ENCODE measurements at places on chromosomes 3 and 15. TPM values are rescaled to one million over a fixed set of nuclear protein-coding genes. Genes with fewer than 3 reads are reported as not detected.
A peak's percentile ranks its signal among the peaks of the same experiment; 100 is the strongest.

FEZF2 gene
- not detected for total RNA-seq

PLSCR2 gene
- total RNA-seq = 1.4 TPM

CAMKV gene
- total RNA-seq = 0.16 TPM

CCDC39 gene
- total RNA-seq = 0.60 TPM

SLC27A2 gene
- total RNA-seq = 26.5 TPM

DNA sequence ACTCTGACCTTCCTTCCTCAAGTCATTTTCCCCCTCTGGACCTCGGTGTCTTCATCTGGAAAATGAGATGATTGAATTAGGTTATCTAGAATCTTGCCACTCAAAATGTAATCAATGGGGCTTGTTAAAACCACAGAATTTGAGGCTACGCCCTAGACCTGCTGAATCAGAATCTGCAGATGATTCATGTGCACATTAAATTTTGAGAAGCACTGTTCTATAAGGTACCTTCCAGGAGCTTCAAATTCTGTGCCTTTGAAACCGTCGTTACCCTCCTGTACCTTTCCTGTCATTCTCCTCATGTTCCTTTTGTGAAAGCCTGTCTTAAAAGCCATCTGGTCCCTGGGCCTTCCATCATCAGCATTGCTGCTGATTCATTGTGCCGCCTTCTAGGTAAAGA lies 172.4 kb upstream of the TOPAZ1 start:
- no peak overlapping the region for H3K27ac ChIP-seq
- H3K4me1 ChIP-seq = no peaks in the 10 kb centered on the region
- H3K4me3 ChIP-seq = no peak overlapping the region
- no peaks in the 10 kb centered on the region for H3K36me3 ChIP-seq
- H3K27me3 ChIP-seq = no peaks in the 10 kb centered on the region

- no peaks in the 10 kb centered on the region for H3K4me1 ChIP-seq
- H3K27me3 ChIP-seq = no peaks in the 10 kb centered on the region
- DNase-seq = no peak
- H3K36me3 ChIP-seq = no peaks in the 10 kb centered on the region
Measured at GRCh38 chr3:13518516-13518953, 30.4 kb upstream of the FBLN2 start.

DNA sequence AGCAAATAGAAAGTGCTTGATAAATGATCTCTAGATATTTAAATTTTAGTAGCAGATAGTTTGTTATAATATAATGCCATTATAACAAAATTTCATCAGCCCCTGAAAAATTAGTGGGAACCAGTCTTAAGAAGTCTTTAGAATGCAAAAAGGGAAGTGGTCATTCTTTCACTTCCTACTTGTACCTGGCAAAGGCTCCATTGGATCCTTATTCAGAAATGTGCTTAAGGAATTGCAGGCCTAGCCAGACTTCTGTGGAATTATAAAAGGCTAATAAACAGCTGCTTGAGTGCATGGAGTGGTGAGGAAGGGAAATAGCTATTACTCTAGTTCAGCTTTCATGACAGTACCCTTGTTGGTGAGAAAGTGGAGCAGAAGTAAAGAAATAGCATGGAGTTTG lies 24.2 kb downstream of the PPM1L start:
- no peak overlapping the region for H3K27ac ChIP-seq
- H3K4me3 ChIP-seq = no peak overlapping the region
- H3K27me3 ChIP-seq = no peaks in the 10 kb centered on the region

DNA sequence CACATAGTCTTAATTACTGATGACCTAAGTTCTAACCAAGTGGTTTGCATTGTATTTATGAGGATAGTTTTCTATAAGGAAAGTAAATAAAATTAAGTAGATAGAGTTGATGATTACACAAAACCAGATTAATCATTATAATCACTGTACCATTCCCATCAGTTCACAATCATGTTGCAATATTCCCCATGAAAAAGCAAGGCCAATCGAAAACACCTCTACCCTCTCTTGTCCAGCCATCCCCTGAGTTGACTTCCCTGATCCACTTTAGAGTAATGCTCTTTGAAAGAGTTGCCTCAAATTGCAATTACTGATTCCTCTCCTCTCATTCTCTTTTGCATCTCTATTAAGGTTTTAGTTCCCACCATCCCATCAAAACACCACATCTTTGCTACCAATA lies 21.0 kb downstream of the BCHE start:
- DNase-seq = no peak
- H3K4me1 ChIP-seq = no peaks in the 10 kb centered on the region
- no peaks in the 10 kb centered on the region for H3K36me3 ChIP-seq
- H3K27me3 ChIP-seq = no peaks in the 10 kb centered on the region
- no peak overlapping the region for H3K27ac ChIP-seq

DNA sequence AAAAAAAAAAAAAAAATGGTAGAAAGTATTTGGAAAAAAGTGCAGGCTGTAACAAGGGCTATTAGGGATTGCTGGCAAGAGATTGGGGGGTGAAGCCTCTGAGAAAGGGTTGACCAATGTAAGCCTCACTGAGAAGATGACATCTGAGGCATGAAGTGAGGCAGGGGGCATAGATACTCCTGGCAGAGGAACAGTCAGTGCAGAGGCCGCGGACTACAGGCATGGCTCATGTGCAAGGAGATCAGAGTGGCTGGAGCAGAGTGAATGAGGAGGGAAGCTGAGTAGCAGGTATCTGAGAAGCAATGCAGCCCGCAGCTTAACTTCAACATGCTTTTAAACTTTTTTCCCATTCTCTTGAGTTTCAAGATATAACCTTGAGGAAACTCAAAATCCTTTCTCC lies 5.4 kb downstream of the FBXL22 start:
- DNase-seq = no peak
- no peak overlapping the region for H3K4me3 ChIP-seq
- H3K27me3 ChIP-seq = no peaks in the 10 kb centered on the region

- H3K27me3 ChIP-seq = no peaks in the 10 kb centered on the region
- no peaks in the 10 kb centered on the region for H3K36me3 ChIP-seq
- H3K4me3 ChIP-seq = no peak overlapping the region
- no peak overlapping the region for H3K27ac ChIP-seq
- DNase-seq = no peak
- no peaks in the 10 kb centered on the region for H3K4me1 ChIP-seq
Measured at GRCh38 chr15:83340087-83340486, 55.6 kb upstream of the BNC1 start.

DNA sequence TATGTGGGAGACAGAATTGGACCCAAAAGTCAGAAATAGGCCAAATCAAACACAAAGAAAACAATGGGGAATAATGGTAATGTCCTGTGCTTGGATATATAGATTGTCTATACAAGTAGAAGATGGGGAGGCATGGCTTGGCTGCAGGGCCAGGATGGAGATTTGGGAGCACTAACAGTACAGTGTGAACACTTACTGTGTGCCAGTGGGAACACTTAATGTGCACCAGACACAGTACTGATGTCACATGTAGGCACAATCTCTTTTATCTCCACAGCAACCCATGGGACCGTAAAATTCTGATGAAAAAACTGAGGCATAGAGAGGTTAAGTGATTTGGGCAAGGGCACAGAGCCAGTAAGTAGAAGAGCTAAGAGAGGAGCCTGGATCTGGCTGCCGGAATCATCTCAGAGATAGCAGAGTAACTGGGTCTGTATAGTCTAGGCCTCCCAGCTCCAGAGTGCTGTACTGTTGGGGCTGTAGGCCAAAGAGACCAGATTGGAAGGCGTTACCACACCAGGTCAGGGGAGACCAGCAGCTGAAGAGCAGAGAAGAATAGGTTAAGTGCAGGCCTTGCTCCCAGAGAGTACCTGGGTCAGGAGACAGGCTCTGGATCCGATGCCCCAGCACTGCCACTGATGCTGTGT lies 63.3 kb downstream of the RLBP1 start:
- H3K4me3 ChIP-seq = no peak overlapping the region
- H3K4me1 ChIP-seq = no peaks in the 10 kb centered on the region
- no peak for DNase-seq
- no peaks in the 10 kb centered on the region for H3K27me3 ChIP-seq

DNA sequence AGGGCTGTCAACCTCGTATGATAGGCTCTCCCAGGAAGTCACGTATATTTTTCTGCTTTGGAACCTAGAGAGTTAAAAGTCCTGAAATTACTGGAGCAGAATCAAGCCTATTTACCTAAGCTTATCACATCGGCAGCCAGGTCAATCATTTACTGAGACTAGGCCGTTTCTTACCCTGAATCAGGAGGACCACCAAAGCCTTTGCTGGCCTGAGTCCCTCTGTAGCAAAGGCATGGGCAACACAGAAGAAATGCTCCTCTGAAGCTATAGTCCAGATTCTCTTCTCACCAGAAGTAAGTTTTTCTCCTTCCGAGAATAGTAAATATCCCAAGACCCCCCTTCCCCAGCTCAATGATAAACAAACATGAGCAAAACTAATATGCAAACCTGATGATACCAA lies 125.9 kb upstream of the PHLDB2 start:
- H3K4me1 ChIP-seq = peaks cover 47% of the 10 kb centered on the region
- H3K4me3 ChIP-seq = peak overlapping the region; percentile 84
- no peaks in the 10 kb centered on the region for H3K27me3 ChIP-seq
- peak; percentile 77 for DNase-seq
- no peaks in the 10 kb centered on the region for H3K36me3 ChIP-seq

GRCh38 chr3:125695688-125696087 lies 100.4 kb upstream of the OSBPL11 start:
- DNase-seq = no peak
- H3K4me3 ChIP-seq = no peak overlapping the region
- H3K36me3 ChIP-seq = no peaks in the 10 kb centered on the region
- no peaks in the 10 kb centered on the region for H3K27me3 ChIP-seq

DNA sequence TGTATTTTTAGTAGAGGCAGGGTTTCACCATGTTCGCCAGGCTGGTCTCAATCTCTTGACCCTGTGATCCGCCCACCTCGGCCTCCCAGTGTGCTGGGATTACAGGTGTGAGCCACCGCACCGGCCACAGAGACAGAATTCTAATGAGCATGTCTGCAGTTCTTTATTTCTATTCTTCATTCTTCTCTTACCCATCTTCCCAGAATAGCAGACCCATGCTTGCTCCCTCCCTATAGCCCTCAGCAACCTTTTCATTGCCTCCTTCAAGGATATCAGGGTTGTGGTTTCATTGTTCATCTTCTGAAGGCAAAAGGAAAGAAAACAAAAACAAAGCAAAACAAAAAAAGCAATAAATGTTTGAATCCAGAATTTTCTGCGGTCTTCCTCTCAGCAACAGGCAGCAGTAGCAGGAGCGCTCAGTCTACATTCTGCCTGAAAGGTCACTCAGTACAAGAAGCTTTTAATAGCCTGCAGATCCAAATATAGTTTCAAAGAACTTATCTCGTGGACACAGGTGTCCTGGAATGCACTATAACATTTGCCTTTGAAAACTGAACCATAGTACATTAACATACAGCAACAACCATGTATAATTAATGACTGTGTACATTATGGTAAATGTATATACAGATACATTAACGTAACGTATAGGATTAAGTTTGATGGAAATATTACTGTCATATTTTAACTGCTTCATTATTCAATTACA lies at the start of gene SMCO1:
TSS of gene SMCO1 (minus strand) at position 434 of the 709 bp plus-strand sequence. CDS start at position 297, 137 bp downstream.
- no peak within 1 kb of the TSS for H3K27ac ChIP-seq
- H3K4me3 ChIP-seq = no peak within 1 kb of the TSS
- H3K36me3 ChIP-seq = no peaks in the 10 kb centered on the region
- no peaks in the 10 kb centered on the region for H3K4me1 ChIP-seq
- H3K27me3 ChIP-seq = no peaks in the 10 kb centered on the region
- DNase-seq = no peak

DNA sequence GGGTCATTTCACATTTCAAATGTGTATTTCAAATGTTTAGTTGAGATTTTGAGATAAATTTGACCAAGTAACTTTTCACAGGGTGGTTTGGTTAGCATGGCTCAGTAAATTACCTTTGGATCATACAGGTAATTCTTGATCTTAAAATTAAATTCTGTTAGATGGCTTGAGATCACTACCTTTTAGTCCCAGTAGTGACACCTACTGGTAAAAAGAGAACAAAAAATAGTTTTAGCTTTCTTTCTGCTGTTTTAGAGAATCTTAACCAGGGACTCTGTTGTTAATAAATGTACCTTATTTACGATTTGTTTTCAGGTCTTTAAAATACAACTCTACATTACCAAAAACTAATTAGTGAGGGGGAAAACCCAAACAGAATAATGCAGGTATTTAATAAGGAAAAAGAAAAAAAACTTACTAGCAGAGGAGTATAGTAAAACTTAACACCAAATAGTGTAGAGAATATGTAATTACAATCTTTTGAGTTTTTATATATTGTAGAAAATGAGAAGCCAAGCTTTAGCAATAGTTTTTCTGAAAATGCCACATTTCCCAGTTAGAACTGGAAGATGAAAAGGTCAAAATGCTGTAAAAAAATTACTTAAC lies 620.3 kb upstream of the AGTR1 start:
- DNase-seq = no peak
- H3K36me3 ChIP-seq = no peaks in the 10 kb centered on the region
- no peaks in the 10 kb centered on the region for H3K4me1 ChIP-seq
- no peaks in the 10 kb centered on the region for H3K27me3 ChIP-seq
- H3K4me3 ChIP-seq = no peak overlapping the region

DNA sequence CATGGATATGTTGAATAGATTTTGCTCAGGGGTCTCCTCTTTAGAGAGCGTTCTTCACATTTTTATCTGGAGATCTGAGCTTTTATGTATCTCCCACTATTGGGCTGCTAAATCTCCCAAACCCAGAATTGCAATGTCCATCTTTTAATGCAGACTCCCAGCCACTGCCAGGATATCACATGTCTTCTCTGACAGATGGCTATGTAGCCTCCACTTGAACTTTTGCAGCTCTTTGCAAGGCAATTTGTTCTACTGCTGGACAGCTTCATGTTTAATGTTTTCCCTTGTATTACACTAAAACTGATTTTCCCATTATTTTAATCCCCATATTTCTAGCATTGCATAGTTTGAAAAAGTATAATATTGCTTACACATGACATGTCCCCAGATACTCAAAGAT lies 177.2 kb downstream of the LPP start:
- no peaks in the 10 kb centered on the region for H3K27me3 ChIP-seq
- no peaks in the 10 kb centered on the region for H3K36me3 ChIP-seq
- no peak overlapping the region for H3K4me3 ChIP-seq
